ENCODE measurements at places on chromosomes 16 and 17.

DNA sequence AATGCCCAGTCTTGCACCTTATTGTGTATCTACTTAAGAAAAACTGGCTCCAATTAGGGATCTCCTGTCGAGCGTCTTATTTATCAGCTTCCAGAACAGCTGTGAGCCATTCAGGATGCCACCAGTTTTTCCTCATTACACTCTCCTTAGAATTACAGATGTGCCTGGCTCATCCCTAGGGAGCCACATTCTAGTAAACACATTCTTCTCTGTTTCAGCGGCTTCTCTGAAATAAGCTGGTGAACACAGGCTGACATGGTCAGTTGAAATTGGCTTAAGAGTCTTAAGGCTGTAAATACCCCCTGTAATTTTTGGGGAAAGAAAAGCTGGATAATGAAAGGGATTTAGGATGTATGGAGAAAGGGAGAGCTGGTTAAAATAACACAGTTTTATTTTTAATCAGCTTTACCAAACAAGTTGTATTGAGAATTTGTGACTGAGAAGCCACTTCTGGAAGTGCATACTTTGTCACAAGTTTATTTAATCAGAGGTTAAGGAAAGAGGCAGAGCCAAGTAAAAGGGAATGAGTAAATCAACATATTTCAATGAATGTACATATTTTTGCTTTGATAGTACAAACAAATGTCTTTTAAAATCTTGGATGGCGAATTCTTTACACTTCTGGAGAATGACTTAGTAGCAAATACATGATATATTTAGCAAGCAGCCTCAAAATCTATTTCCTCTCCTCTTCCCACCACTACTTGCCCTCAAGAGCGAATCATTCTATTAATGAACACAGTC is 562.0 kb upstream of the GOT2 start:
- no peak for DNase-seq

DNA sequence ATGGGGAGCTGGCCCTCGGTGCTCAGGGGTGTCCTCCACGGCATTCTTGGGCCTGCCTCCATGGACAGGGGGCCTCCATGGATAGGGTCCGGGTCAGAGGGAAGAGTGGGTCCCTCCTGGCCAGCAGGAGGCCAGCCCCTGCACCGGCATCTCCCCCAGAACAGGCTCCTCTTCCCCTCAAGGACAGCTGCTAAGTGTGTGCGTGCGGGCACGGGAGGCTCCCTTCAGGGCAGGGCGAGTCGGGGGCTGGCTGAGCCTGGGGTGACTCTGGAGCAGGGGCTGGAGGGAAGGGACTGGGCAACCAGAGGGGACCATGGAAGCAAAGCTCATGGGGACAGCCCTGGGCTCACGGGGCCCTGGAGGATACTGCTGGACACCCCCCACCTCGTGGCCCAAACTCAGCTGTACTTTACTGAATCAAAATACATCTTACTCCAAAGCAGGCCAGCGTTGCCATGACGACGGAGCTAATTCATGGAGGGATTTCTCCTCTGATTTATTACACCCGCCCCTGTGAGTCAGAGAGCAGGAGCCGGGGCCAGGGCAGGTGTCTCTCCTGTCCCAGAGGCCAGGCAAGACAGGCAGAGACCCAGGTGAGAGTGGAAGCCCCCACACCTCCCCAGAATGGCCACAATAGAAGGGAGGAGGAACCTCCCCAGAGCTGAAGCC is 2.1 kb downstream of the CASKIN1 start:
- peak; percentile 74 for DNase-seq

GRCh38 chr17:4293572-4293971 is 29.8 kb upstream of the ANKFY1 start:
- DNase-seq = no peak

- DNase-seq = peak; percentile 28
These were observed 146.8 kb downstream of the CLEC16A start for GRCh38 chr16:11091021-11091785.

DNA sequence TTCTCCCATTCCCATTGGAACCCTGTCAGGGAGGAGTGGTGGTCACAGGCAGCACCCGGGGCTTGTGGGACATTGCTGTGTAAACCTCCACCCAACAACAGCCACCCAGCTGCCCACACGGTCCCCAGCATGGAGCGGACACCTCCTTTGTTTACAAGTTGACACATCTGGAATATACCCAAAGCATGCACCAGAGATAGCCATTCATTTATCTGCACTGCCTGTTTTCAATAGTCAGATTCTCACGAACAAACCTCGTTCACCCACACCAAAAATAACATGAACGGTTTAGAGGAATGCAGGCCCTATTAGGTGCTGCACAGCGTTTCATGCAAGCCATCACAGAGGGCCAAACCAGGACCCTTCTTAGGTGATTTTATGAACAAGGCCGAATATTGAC is 244.8 kb downstream of the FOXL1 start:
- no peak for DNase-seq

DNA sequence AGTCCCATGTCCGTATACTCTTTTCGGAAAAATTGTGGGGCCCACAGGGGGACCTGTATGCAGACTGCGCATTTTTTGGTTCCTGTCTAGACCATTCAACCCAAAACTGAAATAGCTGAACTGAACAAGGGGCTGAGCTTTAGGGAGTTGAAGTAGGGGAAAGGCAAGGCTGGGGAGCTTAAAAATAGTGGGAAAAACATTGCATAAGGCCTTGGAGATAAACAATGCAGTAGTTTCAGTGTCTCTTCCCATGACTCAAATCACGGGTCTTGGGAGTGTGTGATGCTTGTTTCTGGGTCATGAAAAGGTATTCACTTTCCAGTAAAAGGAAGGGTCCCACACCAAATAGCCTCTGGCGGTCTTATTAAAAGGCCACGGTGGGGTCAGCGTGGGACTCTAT is 402.8 kb upstream of the SALL1 start:
- DNase-seq = no peak
